ENCODE measurements at places on chromosomes 13 and 19.
A peak's percentile ranks its signal among the peaks of the same experiment; 100 is the strongest.

GRCh38 chr19:7748756-7749155 is 1.4 kb upstream of the CD209 start:
- peak; percentile 53 for DNase-seq

DNA sequence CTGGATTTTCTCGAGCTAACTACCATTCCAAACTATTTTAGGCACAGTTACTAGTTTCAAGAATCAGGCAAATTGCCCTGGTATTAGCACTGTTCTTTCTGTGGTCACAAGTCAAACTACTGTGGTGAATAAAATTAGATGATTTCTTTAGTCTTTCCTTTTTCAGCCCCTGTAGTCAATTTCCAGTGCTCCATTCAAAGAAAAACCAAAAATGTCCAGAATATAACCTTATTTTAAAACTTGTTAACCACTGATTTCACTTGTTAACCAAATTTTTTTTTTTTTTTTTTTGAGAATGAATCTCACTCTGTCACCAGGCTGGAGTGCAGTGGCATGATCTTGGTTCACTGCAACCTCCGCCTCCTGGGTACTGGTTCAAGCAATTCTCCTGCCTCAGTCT is 50.6 kb upstream of the USPL1 start:
- no peak for DNase-seq

DNA sequence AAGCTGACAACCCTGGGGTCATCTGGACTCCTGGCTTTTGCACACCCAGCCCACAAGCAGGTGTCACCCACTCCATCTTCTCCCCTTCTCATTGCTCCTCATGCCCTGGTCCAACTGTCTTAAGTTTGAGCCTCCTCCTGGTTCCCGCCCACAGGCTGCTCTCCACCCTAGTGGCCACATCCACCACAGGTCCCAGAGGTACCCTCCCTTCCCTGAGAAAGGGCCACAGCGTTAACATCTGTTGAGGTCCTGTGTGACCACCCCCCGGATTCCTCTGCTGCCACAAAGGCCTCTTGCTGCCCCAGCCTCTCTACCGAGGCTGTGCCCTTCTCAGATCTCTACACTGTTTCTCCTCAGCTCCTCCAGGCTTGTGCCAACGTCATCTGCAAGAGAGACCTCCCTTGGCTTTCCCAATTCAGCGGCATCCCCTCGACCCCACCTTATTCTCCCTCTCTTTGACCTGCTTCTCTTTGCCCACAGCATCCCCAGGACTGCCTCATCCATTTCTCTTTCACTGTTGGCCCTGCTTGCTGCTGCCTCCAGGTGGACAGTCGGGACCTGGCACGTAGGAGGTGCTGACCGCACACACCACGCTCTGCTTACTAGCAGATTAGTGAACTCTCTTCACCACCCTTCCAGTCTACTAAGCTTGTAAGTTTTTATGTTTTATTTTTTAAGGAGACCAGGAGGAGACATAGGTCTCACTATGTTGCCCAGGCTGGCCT is 33.3 kb downstream of the SUGP2 start:
- no peak for DNase-seq

DNA sequence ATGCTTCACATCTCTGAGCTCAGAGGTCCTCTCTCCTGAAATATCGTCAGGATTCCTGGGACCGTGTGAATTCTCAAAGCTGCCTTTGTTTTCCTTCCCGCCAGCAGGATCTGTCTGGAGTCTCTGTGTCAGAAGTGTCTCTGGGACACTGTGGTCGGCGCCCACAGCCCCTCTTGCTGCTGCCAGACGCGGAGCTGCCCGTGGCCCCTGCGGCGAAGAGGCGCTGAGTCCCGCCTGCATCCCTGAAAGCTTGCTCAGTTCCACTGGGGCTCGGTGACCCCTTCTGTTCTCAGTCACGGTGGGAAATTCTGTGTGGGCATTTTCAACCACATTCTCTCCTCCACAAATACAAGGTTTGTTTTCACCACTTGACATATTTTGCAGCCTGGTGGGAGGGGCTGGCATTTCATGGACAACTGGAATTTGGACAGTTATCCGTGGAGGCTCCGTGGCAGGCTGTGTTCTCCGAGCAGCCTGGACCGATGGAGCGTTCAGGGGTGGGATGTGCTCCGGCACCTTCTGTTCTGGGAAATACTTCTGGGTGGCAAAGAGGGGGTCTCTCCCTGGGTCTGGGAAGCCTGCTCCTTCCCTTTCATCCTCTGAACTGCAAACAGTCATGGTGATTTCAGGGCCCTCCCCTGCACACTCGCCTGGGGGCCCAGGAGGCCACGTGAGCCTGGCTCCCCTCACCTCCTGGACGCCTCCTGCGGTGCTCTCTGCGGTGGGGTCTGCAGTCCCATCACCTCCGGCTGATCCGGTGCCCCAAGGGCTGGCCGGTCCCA is 42.6 kb upstream of the GRTP1 start:
- no peak for DNase-seq

GRCh38 chr13:30735872-30736175 is 481 bp downstream of the ALOX5AP start:
- no peak for DNase-seq

GRCh38 chr19:5973867-5974635 is 3.9 kb downstream of the RANBP3 start:
- DNase-seq, result no peak

- DNase-seq, result no peak
Observed at GRCh38 chr19:6750062-6750461, 10.6 kb downstream of the TRIP10 start.

GRCh38 chr19:35266520-35267352 is 2.0 kb upstream of the USF2 start:
- no peak for DNase-seq

DNA sequence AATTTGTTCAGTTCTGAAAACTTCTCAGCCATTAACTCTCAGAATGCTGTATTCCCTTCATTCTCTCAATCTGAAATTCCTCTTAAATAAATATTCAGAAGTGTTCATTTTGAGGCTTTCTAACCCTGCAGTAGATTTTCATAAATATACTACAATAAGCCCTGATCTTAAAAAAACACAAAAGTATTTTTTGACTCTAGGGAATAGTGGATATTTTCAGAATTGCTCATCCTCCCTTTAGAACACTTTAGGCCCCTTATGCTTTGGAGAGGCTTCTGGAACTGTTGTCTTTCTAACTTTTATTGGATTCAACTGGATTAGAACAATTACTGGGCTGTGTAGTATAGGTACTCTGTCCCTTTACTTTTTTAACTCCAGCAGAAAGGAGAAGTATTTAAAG is 1662.6 kb upstream of the MIR17HG start:
- DNase-seq, result no peak

DNA sequence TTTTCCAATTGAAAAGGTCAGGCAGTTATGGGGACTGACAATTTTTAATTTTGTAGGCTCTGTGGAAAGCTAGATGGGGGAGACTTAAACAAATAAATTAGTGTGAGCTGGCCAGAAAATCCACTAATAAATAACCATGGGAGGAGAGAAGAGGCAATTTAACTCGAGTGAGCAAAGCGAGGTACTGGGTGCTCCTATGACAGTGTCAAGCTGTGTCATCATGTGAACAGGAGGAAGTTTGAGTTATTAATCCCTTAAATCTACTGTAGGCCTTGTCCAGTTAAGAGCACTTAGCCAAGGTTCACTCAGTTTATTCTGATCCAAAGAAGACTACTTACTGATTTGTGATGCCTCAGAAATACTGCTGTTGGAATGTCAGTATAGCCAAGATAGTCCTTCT is 122.8 kb downstream of the OXGR1 start:
- no peak for DNase-seq

- DNase-seq, result peak; percentile 77
Observed at GRCh38 chr13:46387064-46387851, at the start of gene RUBCNL. RUBCNL (minus strand) TSS chr13:46387252; CDS start chr13:46372475, 14,777 bp downstream.

- DNase-seq, result no peak
Observed at GRCh38 chr19:27718234-27718633, 1494.7 kb downstream of the UQCRFS1 start.

DNA sequence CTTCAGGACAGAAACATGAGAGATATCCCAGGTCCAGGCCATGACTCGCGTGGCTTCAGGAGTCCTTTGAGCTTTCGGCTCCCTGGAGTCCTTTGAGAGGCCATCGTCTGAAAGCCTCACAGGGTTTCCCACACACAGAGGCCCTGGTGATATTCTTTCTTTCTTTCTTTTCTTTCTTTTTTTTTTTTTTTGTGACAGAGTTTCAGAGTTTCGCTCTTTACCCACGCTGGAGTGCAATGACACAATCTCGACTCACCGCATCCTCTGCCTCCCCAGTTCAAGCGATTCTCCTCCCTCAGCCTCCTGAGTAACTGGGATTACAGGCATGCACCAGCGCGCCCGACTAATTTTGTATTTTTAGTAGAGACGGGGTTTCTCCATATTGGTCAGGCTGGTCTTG is 5.5 kb downstream of the SIN3B start:
- no peak for DNase-seq

DNA sequence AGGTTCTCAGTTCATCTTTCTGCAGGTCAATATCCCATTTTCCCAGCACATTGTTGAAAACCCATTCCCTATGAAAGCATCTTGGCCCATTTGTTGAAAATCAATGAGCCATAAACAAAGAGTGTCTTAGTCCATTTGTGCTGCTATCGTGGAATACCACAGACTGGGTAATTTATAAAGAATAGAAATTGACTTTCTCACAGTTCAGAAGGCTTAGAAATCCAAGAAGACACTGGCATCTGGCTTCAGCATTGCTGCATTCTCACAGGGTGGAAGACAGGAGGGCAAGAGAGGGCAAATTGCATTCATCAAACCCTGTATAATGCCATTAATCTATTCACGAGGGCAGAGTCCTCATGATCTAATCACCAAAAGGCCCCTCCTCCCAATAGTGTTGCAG is 34.1 kb downstream of the ZNF823 start:
- no peak for DNase-seq

GRCh38 chr13:52782471-52783448 is 43.1 kb upstream of the CNMD start:
- DNase-seq, result no peak

GRCh38 chr13:20882206-20882605 is 20.3 kb downstream of the XPO4 start:
- peak; percentile 60 for DNase-seq

- no peak for DNase-seq
Observed at GRCh38 chr13:110801044-110801443, 87.5 kb downstream of the ING1 start.

DNA sequence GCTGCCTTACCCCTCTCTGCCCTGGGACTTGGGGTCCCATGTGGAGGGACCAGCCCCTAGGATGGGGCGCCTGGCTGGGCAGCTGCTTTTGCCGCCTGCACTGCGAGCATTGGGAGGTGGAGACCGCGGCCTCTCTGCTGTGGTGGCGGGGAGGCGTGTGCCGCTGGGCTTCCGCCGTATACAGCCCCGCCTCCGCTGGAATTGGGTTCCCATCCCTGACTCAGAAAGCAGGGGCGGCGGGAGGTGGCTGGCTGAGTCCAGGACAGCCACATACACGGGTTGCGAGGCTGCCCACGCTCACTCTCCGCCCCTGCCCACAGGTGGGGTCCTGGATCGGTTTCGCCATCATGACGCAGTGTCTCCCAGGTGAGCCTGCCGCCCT is 6.6 kb downstream of the NDUFB7 start:
- DNase-seq, result no peak

- no peak for DNase-seq
Observed at GRCh38 chr13:48302871-48303358, 636 bp upstream of the RB1 start.

- no peak for DNase-seq
Observed at GRCh38 chr13:94454906-94455305, 24.6 kb downstream of the DCT start.

GRCh38 chr19:16527971-16528521 is 14.2 kb downstream of the CHERP start:
- peak; percentile 70 for DNase-seq

DNA sequence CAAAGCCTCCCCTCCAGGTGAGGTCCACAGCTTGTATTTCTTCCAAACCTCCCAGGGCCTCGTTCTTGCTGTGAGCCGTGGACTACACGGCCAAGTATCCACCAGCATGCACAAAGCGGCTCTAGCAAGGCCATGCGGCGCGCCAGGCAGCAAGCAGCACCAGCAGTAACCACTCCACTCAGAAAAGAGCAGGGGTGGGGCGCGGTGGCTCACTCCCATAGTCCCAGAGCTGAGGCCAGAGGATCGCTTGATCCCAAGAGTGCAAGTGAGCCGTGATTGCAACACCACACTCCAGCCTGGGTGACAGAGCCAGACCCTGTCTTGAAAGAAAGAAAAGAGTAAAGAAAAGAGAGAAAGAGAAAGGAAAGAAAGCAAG is 4.7 kb downstream of the CCDC8 start:
- DNase-seq, result no peak

DNA sequence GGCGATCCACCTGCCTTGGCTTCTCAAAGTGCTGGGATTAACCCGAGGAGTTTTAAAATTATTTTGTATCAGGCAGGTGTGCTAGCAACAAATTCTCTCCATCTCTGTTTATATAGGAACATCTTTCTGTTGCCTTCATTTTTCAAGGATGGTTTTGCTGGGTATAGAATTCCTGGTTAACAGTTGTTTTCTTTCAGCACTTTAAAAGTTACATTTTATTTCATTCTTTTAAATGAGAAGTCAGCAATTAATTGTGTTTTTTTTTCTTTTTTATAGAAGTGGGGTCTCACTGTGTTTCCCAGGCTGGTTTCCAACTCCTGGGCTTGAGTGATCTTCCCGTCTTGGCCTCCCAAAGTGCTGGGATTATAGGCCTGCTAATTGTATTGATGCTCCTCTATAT is 44.0 kb downstream of the DPF1 start:
- no peak for DNase-seq

DNA sequence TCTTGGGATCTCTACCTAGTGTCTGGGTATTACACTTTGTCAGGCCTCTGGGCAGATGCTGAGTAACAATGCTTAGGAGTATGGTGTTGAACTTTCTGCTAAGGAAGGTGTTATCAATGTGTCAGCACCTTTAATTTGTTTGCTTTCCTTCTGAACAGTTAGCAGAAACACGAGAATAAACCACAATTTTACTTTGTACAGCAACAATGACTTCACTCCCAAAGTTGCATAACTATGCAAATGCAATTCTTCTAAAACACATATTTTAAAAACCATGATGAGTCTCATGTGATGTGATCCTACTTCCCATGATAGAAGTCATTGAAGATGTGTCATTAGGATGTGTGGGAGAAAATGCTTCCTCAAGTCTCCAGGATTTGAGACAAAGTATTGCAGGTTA is 155.0 kb downstream of the POSTN start:
- no peak for DNase-seq

DNA sequence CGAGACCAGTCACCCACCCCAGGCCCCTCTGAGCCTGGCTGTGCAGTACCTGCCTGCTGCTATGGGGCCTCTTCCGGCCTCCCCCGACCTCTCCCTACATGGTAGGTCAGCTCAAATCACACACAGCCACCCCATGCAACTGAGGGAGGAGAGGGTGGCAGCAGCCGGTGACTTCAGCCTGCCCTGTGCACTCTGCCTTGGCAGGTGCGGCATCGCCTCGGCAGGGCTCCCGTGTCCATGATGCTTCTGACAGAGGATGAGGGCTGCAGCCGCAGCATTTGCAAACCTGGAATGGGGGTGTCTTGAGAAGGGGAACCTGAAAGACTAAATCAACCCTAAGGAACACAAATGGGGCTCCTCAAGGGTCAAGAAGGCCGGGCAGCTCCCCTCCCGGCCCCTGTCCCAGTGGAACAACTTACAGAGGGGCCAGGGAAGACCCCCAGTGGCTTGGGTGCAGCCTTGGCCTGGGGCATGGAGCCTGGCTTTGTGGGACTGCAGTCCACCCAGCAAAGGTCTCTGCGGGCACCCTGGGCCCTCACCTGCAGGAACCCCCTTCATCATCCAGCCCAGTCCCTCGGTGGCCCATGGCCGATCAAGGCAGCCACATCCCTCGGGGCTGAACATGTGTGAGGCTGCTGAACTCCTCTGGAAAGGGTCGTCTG is 6.7 kb downstream of the TEX29 start:
- no peak for DNase-seq
